Fibroblast of mammary gland (primary cell): ENCODE measurements at places on chromosomes 1 and 21.

GRCh38 chr1:27967884-27968466, 8.2 kb downstream of the XKR8 start:
- DNase-seq: peak; percentile 15

DNA sequence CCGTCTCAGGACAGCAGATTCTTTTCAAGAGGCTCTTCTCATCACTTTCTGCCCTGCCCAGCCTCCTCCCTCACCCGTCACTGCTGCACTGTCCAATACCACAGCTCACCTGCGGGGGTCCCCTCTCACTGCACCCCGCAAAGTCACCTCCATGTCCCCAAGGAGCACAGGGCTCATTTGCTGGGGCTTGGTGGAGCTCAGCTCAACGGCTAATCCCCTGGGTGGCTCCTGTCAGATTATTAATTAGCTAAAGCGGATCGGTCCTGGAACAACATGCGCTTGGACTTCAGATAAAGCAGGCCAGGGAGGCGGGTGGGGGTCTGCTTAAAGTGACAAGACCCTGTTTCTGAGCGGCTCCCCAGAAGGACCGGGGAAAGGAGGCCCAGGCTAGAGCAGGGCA, 43.1 kb downstream of the CASZ1 start:
- no peak for DNase-seq

- DNase-seq: peak; percentile 70
These were observed 5.8 kb upstream of the SDHB start for GRCh38 chr1:17059391-17060305.

- DNase-seq: peak; percentile 46
These were observed 516 bp downstream of the RCOR3 start for GRCh38 chr1:211259638-211260126.

- DNase-seq: peak; percentile 32
These were observed 20.2 kb upstream of the IVNS1ABP start for GRCh38 chr1:185337246-185337645.

GRCh38 chr1:36703526-36704208, 221.0 kb upstream of the CSF3R start:
- DNase-seq: peak; percentile 51

DNA sequence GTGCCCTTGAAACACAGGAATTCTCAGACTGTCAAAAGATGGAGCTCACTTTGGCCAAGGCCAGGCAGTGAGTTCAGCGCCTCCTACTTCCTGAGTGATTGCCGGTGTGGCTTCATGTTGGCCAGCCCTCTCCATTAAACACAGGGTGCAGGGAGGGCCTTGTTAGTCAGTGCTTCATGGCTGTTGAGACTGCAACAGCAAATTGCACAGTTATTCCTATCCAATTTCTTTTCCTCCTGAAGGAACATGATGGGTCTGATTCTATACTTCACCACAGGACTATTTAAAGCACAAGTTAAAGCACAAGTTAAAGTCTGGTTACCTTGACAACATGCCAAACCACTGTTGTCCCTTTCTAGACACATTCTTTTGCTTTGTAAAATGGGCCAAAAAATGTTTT, 156.6 kb downstream of the SIPA1L2 start:
- DNase-seq: peak; percentile 68

GRCh38 chr1:213094446-213094845, 43.4 kb downstream of the RPS6KC1 start:
- no peak for DNase-seq

DNA sequence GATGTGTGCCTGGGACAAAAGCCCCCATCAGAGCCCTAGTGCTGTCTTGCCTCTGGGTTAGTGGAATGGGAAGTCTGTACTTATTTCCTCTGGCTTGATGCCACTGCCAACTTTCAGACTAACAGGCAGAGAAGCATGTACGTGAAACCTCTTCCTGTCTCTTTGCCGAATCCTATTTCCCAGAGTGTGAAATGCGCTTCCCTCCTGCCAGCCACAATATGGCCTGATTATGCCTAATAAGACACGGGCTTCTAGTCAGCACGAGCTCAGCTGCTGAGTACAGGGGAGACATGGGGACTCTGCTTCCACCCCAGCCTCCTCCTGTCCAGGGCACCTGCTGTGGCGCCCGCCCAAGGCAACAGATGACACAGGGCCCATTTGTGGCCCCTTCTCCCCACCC, 111.4 kb downstream of the KCND3 start:
- no peak for DNase-seq

DNA sequence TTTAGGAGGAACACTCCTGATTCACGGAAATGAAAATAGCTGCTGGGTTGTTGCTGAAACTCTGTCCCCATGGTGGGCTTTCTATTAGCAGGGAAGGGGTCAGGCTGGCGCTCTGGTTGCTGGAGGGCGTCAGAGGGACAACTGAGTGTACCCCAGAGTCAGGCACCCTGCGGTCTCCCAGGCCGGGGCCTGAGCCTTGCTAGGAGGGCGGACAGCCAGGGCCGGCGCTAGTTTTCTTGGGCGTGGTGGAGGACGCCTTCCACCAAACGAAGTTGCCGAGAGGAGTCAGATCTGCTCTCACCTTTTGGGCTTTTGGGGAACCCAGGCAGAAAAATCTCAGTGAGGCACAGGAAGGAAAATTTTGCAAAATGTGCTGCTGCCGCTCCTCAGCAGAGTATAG, 54.8 kb downstream of the NGF start:
- DNase-seq: no peak

DNA sequence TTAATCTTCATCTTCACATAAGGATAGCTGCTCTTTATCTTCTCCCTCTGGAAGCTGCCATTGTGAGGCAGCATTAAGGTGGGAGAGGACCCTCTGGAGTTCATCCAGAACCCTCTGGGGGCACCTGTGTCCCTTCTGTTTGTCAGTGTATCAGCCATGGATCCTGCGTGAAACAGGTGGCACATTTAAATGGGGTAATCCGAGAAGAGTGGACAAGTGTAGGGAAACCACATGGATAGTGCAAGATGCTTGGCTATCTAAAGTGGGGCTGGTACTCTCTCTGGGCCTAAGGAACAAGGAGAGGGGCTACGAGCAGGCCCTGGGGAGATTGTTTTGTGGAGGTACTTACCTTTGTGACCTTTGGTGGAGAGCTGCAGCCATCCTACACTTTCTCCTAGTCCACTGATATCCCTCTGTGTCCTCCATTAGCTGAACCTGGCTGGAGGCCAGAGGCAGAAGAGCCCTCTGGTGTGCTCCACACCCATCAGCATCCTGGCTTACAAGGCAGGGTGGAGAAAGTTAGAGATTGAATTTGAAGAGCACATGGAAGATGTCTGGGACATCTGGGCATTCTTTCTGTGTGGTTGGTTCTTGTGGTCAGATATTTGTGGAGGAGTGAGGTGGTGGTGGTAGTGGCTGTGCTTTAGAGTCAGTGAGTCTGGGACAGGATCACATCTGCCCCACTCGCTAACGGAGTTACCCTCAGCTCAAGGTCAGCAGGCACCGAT, 117.7 kb downstream of the FGGY start:
- peak; percentile 56 for DNase-seq

DNA sequence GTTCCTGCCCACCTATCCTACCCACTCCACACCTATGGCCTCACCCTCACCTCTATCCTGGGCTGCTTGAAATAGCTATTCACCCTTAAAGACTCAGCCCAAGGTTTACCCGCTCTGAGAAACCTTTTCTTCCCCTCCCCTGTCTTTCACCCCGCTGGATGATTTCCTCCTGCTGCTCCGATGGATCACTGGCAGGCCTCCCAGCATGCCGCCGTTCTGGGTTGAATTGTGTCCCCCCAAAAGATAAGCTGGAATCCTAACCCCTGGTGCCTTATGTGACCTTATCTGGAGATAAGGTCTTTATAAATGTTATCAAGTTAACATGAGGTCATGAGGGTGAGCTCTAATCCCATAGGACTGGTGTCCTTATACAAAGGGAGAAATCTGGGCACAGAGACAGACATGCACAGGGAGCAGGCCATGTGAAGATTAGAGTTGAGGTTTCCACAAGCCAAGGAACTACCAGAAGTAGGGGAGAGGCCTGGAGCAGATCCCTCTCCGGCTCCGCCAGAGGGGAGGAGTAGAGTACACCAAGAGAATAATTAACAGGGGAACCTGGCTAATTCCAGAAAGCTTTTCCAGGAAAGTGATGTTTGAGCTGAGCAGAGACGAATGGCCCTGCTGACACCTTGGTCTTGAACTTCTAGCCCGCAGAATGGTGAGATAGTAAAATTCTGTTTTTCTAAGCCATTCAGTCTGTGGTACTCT, 110.0 kb upstream of the SERBP1 start:
- DNase-seq: no peak

DNA sequence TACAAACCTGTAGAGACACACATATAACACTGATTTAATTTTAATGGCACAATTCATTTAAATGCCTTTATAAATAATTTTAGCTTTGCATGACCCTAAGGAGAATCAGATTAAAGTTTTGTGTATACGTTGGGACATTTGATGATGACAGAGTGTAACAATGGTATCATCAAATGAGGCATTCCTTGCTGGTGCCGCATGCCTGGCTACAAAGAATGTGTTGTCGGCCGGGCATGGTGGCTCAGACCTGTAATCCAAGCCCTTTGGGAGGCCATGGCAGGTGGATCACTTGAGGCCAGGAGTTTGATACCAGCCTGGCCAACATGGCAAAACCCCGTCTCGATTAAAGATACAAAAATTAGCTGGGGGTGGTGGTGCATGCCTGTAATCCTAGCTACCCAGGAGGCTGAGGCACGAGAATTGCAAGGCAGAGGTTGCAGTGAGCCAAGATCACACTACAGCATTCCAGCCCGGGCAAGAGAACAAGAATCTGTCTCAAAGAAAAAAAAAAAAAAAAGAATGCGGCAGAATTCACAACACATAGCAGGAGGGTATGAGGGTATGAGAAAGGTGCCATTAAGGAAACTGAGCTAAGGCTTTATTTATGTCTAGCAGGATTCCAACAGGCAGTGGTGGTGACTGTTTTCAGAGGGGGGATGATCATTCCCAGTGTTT, 58.9 kb downstream of the PTPN14 start:
- peak; percentile 24 for DNase-seq

DNA sequence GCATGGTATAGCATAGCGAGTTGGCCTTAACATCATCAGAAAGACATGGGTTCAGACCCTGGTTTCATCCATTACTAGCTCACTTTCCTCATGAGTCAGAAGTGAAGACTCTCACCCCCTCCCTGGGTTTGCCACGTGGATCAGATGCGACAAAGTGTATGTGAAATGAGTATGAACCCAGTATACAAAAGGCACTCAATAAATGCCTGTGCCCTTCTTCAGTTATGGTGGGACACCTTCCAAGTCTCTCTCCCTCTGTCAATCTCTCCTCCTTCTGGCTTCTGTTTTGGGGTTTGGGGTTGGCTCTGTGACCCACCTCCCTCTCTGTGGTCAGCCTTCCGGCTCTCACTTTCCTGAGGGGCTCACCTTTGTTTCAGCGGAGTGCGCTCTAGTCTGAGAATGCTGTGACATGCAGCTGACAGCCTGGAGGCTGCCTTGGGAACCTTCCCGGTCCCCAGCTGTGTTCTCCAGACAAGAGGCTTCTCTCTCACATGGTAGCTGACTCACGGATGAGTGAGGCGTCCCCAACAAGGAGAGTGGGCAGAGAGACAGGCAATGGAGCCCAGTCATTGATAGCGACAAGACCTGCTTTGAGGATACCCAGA, 155.0 kb upstream of the EDN2 start:
- peak; percentile 86 for DNase-seq

GRCh38 chr1:204426971-204427701, 15.5 kb upstream of the PPP1R15B start:
- no peak for DNase-seq

DNA sequence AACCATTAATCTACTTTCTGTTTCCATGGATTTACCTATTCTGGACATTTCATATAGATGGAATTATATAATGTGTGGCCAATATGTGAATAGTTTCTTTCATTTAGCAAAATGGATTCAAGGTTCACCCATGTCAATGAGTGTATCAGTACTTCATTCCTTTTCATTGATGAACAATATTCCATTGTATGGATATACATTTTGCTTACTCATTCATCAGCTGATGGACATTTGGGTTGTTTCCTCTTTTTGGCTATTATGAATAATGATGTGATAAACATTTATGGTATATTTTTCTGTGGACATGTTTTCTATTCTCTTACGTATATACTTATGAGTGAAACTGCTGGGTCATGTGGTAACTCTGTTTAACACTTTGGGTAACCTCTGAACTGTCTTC, 97.8 kb downstream of the SCMH1 start:
- no peak for DNase-seq

- peak; percentile 87 for DNase-seq
These were observed 86.4 kb downstream of the BCAR3 start for GRCh38 chr1:93595266-93595665.

- DNase-seq: no peak
These were observed 83.6 kb upstream of the CASZ1 start for GRCh38 chr1:10880063-10880462.

- no peak for DNase-seq
These were observed at the start of gene FCRL2 for GRCh38 chr1:157776971-157777391. FCRL2 (minus strand) TSS chr1:157777132; CDS start chr1:157777073, 59 bp downstream.

DNA sequence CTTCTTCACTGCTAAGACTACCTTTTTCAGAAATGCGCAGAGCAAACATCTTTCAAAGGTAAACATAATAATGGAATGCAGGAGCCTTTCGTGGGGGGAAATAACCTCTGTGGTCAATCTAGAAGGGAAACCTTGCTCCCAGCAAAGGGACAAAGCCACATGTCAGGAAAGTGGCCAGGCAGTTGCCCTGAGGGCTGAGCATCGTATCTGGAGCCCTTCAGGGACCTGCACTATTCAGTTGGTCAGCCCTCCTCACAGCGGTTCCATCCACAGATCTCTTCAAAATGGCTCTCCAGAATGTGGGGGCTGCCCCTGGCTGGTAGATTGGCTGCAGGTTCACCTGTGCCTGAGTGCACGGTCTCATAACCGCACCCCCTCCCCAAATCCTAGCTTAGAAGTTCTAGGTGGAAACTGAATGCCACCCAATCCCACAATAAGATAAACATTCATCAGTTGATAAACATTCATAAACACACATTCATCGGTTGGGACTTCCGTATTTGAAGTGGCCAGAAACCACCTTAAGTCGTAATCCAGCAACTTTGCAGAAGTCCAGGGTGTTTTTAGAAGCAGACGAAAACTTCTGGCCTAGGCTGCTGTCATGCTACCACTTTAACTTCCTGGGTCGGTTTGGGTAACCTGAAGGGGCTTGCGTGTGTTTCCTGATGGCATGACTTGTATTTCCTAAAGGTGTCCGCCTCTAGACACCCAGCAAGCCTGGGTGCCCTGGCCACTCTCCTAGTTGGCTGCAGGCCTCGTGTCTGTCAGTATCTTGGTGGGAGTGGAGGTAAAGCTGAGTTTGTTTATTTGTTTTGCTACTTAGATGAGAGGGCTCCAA, 50.5 kb downstream of the RASSF5 start:
- DNase-seq: no peak

DNA sequence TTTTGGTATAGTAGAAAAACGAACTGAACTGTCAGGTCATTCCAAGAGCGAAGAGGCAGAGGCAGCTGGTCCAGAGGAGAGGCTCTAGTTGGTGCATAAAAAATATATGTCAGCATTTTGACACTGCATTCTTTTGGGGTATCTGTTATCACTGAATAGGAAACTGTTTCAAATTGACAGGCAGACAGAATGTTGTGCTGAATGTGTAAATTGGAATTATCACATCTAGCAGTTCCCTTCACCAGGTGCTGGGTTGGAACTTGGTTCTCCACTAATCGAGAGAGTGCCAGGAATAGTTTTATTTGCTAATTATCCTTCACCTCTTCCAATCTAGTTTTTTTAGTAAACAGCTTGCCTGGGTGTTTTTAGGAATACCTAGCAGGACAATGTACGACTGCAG, 52.2 kb downstream of the ADGRL2 start:
- no peak for DNase-seq
